Immature natural killer cell (primary cell): ENCODE measurements at places on chromosomes 4 and X. TPM values are rescaled to one million over a fixed set of nuclear protein-coding genes. Genes with fewer than 3 reads are reported as not detected.

The DHRSX gene
- polyA plus RNA-seq, result 36.4 TPM

The CCKAR gene
- polyA plus RNA-seq, result not detected

The ERCC6L gene
- polyA plus RNA-seq, result 0.21 TPM

The RAB39B gene
- 2.9 TPM for polyA plus RNA-seq

The OCIAD1 gene
- 159 TPM for polyA plus RNA-seq

The PACRGL gene
- polyA plus RNA-seq, result 4.4 TPM

The CXorf49 gene
- polyA plus RNA-seq, result not detected

The ATOH1 gene
- polyA plus RNA-seq, result not detected

The NAA11 gene
- polyA plus RNA-seq, result not detected

The FAM47B gene
- polyA plus RNA-seq, result not detected

The EREG gene
- not detected for polyA plus RNA-seq

The MCF2 gene
- 0.20 TPM for polyA plus RNA-seq

The DCX gene
- polyA plus RNA-seq, result not detected

The PPP2R3B gene
- 4.2 TPM for polyA plus RNA-seq

The FGFBP1 gene
- polyA plus RNA-seq, result 0.53 TPM

The NFKB1 gene
- polyA plus RNA-seq, result 9.4 TPM

The CT55 gene
- not detected for polyA plus RNA-seq

The MAGEA2 gene
- polyA plus RNA-seq, result not detected

The POU4F2 gene
- not detected for polyA plus RNA-seq

The RTL9 gene
- polyA plus RNA-seq, result not detected

The TDO2 gene
- not detected for polyA plus RNA-seq

The RTL3 gene
- not detected for polyA plus RNA-seq

The CSN1S1 gene
- polyA plus RNA-seq, result not detected

The ZNF827 gene
- 1.5 TPM for polyA plus RNA-seq

The NAP1L2 gene
- polyA plus RNA-seq, result 2.4 TPM

The VSIG4 gene
- not detected for polyA plus RNA-seq
